HepG2 (cell line): ENCODE measurements at places on chromosomes 5 and 9.

DNA sequence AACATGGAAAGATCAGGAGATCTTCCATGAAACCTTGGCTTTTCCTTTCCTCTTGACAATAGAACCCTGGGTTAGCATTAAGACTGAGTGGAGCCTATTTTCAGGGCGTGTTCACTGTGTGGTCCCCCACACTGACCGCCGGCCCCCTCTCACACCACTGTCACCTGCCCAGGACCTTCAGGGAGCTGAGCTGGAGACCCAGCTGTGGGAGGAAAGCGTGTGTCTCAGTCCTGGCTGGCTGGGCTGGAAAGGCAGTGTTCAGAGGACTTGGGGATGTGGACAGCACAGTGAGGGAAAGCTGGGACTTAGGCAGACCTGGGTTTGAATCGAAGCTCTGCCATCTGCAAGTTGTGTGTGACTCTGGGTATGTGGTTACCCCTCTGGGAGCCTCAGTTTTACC is 268.1 kb downstream of the NSG2 start:
- no peak for DNase-seq

GRCh38 chr9:80375477-80375876 is 803.7 kb downstream of the TLE4 start:
- DNase-seq: no peak

- DNase-seq: no peak
Measured at GRCh38 chr5:133801955-133802751, 166.3 kb downstream of the C5orf15 start.

GRCh38 chr5:138449501-138450239 is 10.8 kb downstream of the REEP2 start:
- peak; percentile 63 for DNase-seq

- DNase-seq: no peak
Measured at GRCh38 chr9:134155812-134156377, 8.5 kb downstream of the RNU6ATAC start.

- DNase-seq: no peak
Measured at GRCh38 chr5:17785774-17786173, 151.5 kb downstream of the TAF11L14 start.

DNA sequence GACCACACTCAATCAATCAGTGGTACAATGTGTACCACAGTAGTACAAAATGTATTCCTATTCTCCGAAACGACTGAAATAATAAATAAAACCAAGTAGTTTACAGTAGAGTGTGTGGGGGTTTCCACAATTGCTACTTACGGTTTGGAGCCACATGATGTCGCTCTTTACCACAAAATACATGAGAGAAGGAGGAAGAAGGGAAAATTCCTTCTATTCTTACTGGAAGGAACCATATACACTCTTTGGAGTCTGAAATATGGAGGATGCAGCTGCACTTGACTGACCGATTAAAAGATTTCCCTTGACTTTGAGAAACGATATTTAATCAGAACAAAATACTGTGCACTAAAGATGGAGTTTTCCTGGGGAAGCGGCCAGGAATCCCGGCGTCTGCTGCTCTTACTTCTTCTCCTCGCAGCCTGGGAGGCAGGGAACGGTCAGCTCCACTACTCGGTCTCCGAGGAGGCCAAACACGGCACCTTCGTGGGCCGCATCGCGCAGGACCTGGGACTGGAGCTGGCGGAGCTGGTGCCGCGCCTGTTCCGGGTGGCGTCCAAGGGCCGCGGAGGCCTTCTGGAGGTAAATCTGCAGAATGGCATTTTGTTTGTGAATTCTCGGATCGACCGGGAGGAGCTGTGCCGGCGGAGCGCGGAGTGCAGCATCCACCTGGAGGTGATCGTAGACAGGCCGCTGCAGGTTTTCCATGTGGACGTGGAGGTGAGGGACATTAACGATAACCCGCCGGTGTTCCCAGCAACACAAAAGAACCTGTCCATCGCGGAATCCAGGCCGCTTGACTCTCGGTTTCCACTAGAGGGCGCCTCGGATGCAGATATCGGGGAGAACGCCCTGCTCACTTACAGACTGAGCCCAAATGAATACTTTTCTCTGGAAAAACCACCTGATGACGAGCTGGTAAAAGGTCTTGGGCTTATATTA is at the start of gene PCDHA4:
Gene PCDHA4 (plus strand): TSS at position 235 of the 942 bp plus-strand sequence.
- peak; percentile 9 for DNase-seq

DNA sequence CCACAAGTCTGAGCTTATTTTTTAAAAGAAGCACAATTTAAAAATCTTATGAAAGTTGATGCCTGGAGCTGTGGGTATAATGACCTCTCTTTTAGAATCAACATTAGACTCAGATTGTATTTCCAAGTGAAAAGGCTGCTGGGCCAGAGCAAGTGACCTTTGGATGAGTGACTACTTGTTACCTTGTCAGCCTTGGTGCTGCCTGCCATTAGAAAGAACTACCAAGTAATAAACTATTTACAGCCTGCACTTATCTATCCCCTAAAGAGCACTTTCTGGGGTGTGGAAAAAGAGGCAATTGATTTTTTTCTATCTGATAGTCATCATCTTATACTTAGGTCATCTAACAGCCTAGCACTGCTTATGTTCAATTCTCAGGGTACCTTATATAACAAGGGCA is 134.9 kb upstream of the FBXL17 start:
- no peak for DNase-seq

- DNase-seq: no peak
Measured at GRCh38 chr9:94817291-94818177, 91.0 kb downstream of the AOPEP start.

- DNase-seq: no peak
Measured at GRCh38 chr9:86321373-86321772, 32.8 kb downstream of the TUT7 start.

- DNase-seq: no peak
Measured at GRCh38 chr5:59238126-59238902, 655.2 kb downstream of the PDE4D start.

DNA sequence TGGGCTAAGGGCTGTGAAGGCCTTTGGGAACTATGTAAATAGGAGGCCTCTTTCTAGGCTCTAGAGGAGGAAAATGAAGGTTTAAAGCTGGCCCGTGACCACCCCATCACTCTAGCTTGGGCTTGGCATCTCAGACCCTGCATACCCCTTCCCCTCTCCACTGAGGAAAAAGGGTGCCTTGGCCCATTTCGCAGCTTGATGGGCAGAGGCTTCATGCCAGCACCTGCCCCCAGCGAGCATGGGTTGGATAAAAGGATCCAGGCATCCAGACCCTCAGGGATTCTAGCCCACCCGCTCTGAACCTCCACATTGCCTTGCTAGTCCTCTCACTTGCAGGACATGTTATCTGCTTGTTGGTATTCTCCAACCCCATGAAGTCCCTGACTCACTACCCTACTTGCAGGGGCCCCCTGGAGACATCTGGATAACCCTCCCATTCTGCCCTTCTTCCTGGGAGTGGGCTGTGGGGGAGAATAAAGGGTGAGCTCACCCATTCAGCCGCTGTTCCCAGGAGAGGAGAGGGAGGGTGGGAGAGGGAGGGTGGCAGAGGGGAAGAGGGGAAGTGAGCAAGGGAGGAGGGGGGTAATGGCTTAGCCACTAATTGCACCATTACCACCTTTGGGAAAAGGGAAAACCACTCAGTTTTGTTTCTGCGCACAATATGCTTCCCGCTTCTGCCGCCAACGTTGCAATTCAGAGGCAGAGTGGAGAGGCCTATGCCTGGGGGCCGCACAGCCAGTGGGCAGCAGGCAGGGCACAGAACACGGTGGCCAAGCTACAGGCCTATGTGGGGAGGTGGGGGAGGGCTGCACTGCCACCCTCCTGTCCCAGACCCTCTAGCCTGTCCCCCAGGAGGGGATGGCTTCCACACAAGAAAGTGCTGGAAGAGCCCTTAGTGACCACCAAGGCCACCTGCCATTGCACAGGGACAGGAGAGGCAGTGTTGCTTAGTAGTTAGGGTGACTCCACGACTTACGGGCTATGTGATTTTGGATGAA is 2.1 kb upstream of the CAMK2A start:
- no peak for DNase-seq

GRCh38 chr5:142686968-142687367 is 1.1 kb upstream of the FGF1 start:
- no peak for DNase-seq

- no peak for DNase-seq
Measured at GRCh38 chr9:125370786-125371185, 109.2 kb downstream of the GAPVD1 start.

GRCh38 chr5:74765929-74766328 is 988 bp downstream of the GFM2 start:
- no peak for DNase-seq

DNA sequence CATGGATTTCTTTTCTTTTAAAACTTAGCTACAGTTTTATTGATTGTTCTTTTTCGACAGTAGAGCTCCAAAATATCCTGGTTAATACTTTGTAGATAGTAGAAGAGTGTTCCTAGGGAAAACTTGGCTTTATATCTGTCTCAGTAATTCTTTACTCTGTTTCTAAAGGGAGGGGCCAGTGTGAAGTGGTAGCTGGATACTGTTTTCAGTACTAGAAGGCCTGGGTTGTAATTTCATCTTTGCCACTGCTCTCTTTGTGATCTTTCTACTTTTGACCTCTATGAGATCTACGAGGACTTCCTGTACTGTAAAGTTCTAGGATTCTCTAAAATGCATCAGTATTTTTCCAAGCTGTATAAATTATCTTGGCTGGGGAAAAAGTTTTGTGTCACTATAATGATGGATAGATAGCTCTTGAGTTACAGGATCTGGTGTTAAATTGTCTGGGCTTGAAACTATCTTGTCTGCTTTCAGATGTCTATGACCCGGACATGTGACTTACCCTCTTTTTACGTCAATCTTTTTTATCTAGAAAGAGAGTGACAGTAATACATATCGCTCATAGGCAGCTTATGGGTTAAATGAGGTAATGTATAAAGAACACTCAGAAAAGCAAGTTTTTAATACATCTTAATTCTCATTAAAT is 53.6 kb downstream of the PRR16 start:
- DNase-seq: no peak

DNA sequence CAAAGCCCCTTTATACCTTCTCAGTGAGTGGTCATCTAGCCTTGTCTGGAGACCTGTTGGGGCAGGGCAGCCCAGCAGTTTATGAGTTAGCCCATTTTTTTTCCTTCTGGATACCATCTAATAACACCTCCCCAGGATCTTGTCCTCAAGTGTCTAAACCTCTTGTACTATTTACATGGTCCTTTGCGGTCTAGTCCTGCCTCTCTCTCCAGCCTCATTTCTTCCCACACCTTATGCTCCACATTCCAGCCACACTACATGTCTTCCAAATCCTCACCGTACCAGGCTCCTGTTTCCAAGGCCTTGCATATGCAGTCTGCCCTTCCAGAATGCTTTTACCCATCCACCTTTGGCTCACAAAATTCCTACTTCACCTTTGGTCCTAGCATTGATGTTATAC is 77.2 kb downstream of the ADRB2 start:
- no peak for DNase-seq

DNA sequence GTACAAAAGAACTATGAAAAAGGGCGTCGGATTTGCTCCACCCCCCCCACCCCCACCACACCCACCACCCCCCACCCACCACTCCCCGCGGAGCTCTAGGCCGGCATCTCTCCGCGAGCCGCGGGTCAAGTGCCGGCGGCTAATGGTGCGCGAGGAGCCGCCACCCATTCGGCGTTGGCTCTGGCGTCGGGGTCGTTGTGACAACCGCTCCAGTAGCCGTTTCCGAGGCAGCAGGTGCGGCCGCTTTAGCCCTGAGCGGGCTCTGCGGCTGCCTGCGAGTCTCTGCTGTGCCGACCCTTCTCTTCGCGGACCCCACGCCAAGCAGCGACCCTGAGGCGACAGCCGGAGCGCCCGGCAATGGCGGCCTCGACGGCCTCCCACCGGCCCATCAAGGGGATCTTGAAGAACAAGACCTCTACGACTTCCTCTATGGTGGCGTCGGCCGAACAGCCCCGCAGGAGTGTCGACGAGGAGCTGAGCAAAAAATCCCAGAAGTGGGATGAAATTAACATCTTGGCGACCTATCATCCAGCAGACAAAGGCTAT is at the start of gene PPP1R2B:
Gene PPP1R2B (plus strand): TSS at position 90 of the 546 bp plus-strand sequence. CDS start 268 bp downstream, at position 358.
- no peak for DNase-seq

GRCh38 chr5:98483301-98483685 is 290.2 kb upstream of the RGMB start:
- DNase-seq: no peak

DNA sequence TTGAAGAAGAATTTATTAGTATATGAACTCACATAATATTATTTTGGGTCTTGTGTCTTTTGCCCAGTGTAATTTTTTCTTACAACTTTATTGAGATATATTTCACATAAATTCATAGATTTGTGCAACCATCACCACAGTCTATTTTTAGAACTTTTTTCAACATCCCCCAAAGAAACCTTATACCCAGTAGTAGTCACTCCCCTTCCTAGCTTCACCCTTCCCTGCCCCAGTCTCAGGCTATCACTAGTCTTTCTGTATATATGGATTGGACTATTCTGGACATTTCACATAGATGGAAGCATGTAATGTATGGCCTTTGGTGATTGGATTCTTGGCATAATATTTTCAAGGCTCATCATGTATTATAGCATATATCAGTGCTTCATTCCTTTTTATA is 67.8 kb downstream of the MAN2A1 start:
- no peak for DNase-seq

DNA sequence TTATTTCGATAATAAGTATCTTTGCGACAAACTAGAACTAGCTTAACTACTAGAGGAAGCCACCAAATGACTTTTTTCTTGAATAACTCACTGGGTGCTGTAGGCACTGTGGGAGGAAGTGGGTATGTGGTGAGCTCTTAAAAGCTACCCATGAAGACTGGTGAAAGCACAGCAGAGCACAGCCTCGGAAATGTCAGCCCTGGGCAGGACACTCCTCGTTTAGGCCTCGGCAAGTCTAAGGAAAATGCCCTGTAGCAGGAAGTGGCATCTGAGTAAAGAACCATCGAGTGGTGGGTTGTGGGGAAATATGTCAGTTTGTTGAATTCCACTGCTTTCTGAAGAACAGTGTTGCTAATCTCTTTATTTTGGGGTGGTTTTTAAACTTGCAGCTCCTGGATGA is 44.0 kb upstream of the NCS1 start:
- no peak for DNase-seq

DNA sequence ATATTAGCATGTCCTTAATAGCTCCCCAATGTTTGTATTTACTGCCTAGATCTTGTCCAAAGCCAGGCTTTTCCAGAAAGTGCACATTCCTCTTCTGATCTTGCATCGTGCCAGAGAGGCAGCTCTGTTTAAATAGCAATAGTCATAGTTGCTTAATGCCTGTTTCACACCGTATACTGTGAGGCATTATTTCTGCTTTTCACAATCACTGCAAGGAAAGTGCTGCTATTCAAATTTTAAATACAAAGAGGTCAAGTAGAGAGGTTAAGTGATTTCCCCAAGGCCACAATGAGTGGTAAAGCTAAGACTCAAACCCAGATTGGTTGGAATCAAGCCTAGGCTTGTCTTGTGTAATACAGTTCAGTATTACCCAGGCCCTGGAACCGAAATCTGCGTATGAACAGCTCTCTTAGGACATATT is 153.6 kb downstream of the SNX18 start:
- DNase-seq: no peak

DNA sequence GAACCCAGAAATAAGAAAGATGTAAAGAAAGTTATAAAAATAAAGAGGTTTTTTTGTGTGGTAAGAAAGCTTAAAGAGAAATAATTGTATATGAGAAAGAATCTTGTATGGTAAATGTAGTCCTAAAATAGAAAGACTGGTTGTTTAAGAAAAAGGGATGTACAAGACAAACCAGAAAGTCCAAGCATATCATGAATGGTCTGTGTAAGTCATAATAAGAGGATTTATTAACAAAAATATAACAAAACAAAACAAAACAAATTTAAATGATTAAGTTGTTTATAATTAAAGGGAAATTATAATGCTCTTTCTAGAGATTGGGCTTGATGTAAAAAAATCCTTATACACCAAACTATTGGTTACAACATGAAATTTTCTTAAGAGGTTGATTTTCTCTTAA is 590.4 kb upstream of the PTGER4 start:
- no peak for DNase-seq
